Coronary artery (tissue), 2 donors: ENCODE measurements at places on chromosomes 3 and 15.

GRCh38 chr15:76337059-76337695 is 604 bp downstream of the ISL2 start:
- DNase-seq: no peak

GRCh38 chr3:112744825-112745566 is 101.7 kb downstream of the CD200R1L start:
- DNase-seq: no peak

GRCh38 chr3:141860766-141861513 is 15.5 kb upstream of the ATP1B3 start:
- DNase-seq: no peak

- DNase-seq: no peak
Observed at GRCh38 chr3:112653209-112653871, 12.4 kb upstream of the CCDC80 start.

- no peak for DNase-seq
Observed at GRCh38 chr15:70748281-70748747, 15.0 kb downstream of the UACA start.

DNA sequence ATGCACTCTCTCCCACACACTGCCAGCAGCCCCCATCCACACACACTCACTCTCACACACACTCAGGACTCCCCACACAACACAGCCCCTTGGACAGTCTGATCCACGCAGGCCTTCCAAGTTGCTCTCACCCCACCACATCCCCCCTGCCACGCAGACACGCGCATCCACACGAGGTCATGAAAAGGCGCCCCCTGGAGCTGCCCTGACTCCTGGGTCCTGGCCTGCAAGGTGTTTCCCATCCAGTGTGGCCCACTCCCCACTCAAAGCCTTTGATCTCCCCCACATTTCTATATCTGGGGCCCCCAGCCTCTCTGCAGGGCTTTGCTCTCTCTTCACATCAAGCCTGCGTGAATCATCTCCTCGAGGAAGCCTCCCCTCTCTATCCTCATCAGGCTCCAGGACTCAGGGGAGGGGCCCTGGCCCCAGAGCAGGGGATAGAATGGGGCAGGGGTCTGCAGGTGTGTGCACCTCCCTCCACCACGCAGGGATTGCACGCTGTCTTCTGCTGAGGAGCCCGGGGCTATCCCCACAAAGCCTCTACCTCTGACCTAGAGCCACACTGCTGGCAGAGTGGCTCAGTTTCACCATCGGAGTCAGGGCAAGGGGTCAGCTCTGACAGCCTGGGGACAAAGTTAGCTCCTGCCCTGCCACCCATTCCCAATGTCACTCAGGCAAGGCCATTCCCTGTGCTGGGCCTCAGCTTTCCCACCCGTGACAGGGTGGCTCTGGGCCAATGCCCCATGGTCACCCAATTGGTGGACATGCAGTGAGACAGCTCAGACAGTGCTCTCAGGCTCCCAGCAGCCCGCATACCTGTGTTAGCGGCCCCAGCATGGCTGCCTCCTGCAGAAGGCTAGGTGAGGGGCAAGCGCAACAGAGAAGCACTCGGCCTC is 6.4 kb downstream of the MYL3 start:
- DNase-seq: peak; percentile 60

DNA sequence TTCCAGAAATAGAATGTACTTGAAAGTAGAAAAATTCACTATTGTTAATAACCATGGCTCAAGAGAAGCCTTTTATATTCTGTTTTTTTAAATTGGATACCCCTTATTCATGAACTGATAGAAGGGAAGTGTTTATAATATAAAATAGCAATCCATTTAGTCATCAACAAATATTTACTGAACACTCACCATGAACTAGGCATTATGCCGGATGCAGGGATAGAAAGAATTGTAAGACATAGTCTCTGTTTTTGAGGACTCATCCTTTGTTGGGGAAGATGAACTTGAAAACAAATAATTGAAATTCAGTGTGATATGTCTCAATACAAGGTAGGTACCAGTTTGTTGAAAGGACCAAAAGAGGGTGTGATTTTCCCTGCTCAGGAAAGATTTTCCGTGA is 160.9 kb upstream of the SATB1 start:
- DNase-seq: no peak

GRCh38 chr3:35602395-35602936 is 36.9 kb upstream of the ARPP21 start:
- no peak for DNase-seq

- no peak for DNase-seq
Observed at GRCh38 chr3:14889943-14890342, 57.4 kb upstream of the NR2C2 start.

- DNase-seq: no peak
Observed at GRCh38 chr3:100769693-100770092, 60.4 kb downstream of the TFG start.
